Sigmoid colon (tissue), 7 donors: ENCODE measurements at places on chromosomes 2 and 18. TPM values are rescaled to one million over a fixed set of nuclear protein-coding genes. Genes with fewer than 3 reads are reported as not detected.
A peak's percentile ranks its signal among the peaks of the same experiment; 100 is the strongest.

GRCh38 chr2:134736167-134736880 lies 17.5 kb upstream of the TMEM163 start:
- DNase-seq, result no peak
- no peak overlapping the region for H3K4me3 ChIP-seq
- H3K27me3 ChIP-seq, result no peaks in the 10 kb centered on the region
- H3K4me1 ChIP-seq, result no peaks in the 10 kb centered on the region
- no peak overlapping the region for H3K27ac ChIP-seq
- no peaks in the 10 kb centered on the region for H3K36me3 ChIP-seq

- H3K4me3 ChIP-seq, result no peak overlapping the region
- no peaks in the 10 kb centered on the region for H3K36me3 ChIP-seq
- no peak for DNase-seq
- no peaks in the 10 kb centered on the region for H3K27me3 ChIP-seq
- H3K27ac ChIP-seq, result no peak overlapping the region
Measured at GRCh38 chr2:107804608-107805498, 21.8 kb upstream of the RGPD4 start.

RETSAT gene
- 26.5 TPM for total RNA-seq

DNA sequence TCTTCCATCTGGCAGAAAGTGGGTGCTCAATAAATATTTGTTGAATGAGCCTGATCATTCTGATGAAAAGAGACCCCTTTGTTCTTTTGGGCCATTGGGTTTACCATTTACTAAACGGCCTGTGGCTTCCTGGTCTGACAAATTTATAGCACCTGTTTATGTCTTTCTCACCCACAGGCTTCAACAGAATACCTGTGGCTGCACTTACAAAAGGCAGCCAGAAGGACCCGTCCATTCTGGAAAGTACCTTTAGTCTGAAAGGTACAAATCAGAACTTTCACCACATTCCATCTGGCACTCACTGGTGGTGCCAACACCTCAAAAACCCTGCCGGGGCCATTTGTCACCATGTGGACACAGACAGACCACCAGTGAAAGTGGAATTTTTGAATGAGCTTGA lies 167.5 kb downstream of the ETAA1 start:
- DNase-seq, result no peak
- H3K4me3 ChIP-seq, result no peak overlapping the region
- no peaks in the 10 kb centered on the region for H3K4me1 ChIP-seq
- no peaks in the 10 kb centered on the region for H3K27me3 ChIP-seq
- H3K27ac ChIP-seq, result peak overlapping the region; percentile 22
